Activated T-helper 1 cell treated with anti-CD3 and anti-CD28 coated beads, Interleukin-2, amount 50 U/mL, for 16 hours (primary cell): ENCODE measurements at places on chromosomes 13 and 19.

GRCh38 chr13:39422845-39423565 lies 180.0 kb downstream of the LHFPL6 start:
- DNase-seq: no peak

GRCh38 chr13:80086304-80086721 lies 254.6 kb downstream of the SPRY2 start:
- DNase-seq: no peak

GRCh38 chr13:102291587-102292218 lies 110.1 kb downstream of the FGF14 start:
- no peak for DNase-seq

DNA sequence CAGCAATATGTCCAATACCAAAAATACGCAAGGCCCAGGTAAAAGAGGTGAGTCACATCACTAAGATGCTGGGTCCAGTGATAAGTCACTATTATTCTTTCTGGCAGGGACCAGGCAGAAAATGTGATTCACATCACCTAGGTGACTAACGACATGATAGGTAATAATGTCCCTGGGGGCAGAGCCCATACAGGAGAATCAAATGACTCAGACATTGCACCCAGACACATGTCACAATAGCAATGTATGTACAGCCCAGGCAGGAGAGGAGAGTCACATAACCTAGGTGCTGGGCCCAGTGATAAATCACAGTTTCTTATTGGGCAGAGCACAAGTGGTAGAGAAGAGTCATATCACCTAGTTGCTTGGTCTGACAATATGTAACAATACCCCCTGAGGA lies 28.9 kb upstream of the ZNF729 start:
- DNase-seq: no peak

- DNase-seq: no peak
Measured at GRCh38 chr13:67228916-67229315, 1.2 kb downstream of the PCDH9 start.

DNA sequence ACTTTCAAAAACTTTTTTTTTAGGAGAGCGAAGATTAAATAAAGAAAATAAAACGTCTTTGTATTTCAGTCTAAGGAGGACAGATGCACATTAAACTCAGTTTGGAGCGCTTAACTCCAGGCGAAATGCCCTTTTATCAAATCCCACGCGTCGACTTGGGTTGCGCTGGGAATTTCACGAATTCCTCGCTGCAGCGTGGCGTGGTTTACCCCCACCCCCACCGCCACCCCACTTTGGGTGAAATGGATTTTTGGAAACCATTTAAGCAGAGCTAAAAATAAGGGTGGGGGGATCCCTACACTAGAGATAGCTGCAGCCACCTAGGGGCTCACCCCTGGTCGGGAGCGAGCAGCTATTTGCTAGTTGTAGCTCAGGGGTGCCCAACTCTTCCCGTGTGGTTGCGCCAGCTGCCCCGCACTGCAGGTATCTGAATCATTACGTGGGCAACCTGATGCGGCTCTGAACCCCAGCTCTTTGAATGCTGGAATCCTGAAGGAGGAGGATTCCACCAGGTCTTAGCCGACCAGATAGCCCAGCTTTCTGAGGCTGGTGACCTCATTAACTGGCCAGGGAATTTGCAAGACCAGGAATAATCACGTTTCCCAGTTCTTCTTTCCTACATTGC lies 6.5 kb upstream of the TSHZ3 start:
- no peak for DNase-seq

DNA sequence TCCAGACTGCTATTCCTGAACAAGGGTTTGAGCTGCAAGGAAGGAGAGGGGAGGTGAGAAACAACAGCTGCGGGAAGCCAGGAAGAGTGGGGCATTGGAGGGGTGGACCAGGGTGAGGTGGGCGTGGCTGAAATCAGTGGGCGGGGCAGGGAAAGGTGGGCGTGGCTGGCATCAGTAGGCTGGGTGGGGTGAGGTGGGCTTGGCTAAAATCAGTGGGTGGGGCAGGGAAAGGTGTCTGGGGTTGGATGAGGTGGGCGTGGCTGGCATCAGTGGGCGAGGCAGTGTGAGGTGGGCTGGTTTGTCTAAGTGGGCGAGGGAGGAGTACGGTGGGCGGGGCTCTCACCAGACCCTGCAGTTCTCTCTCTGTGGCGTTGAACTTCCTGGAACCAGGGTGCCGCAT lies 87.6 kb downstream of the MUC16 start:
- DNase-seq: no peak

DNA sequence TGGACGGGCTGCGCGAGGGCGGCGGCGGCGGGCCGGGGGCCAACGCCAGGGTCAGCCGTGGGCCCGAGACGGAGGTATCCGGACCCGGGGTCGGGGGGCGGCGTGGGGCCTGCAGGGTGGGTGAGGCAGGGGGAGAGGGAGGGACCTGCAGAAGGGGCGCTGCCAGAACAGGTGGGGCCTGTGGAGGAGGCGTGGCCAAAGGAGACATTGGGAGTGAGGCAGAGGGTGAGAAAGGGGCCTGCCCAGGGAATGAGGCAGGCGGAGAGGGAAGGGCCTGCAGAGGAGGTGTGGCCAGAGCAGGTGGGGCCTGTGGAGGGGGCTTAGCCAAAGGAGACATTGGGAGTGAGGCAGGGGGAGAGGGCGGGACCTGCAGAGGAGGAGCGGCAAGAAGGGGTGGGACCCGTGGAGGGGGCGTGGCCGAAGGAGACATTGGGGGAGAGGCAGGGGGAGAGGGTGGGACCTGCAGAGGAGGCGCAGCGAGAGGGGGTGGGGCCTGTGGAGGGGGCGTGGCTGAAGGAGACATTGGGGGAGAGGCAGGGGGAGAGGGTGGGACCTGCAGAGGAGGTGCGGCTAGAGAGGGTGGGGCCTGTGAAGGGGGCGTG lies 4.2 kb downstream of the PRR36 start:
- DNase-seq: no peak

DNA sequence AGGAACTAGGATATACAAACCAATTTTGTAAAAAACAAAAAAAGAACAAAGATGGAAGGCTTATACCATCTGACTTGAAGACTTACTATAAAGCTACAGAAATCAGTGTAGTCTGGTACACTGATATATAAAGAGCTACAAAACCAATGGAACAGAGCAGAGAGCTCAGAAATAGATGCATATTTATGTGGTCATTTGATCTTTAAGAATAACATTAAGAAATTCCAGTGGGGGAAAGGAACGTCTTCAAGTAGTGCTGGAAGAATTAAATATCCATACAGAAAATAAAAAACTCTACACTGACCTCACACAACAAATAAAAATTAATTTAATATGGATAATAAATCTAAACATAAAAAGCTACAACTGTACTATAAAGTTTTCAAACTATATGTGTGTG lies 317.0 kb downstream of the ENOX1 start:
- no peak for DNase-seq

DNA sequence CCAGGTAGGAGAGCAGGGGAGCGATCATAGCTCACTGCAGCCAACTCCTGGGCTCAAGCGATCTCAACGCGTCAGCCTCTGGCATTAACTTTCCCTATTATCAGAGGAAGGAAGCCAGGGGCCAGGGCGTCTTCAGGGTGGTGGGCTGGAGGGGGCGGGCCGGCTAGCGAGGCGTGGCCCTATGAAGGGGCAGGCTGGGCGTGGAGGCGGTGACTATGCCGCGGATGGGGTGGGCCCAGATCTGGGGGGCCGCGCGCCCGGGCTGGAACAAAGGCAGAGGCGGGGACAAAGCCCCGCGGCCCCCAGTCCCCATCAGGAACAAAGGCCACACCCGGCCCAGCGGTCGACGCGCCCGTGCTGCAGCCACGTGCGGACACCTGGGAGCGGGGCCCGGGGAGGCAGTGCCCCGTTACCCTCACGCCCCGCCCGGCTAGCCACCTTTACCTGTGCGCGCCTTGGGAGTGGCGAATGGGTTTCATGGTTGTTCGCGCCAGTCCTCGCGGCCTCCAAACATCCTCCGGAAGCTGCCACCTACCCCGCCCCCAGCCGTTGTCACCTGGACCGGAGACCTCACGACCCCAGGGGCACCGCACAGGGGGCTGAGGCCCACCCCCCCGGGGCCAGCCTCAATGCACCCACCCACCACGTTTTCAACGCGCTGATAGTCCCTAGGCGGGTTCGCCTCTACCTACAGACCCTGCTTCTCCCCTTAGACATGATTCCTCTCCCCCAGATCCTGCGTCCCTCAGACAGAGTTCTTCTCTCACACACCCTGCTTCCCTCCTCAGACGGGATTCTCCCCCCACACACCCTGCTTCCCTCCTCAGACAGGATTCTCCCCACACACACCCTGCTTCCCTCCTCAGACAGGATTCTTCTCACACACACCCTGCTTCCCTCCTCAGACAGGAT lies 5.4 kb upstream of the TRIM28 start:
- no peak for DNase-seq

- no peak for DNase-seq
Measured at GRCh38 chr13:108549934-108550333, 79.5 kb upstream of the MYO16 start.

DNA sequence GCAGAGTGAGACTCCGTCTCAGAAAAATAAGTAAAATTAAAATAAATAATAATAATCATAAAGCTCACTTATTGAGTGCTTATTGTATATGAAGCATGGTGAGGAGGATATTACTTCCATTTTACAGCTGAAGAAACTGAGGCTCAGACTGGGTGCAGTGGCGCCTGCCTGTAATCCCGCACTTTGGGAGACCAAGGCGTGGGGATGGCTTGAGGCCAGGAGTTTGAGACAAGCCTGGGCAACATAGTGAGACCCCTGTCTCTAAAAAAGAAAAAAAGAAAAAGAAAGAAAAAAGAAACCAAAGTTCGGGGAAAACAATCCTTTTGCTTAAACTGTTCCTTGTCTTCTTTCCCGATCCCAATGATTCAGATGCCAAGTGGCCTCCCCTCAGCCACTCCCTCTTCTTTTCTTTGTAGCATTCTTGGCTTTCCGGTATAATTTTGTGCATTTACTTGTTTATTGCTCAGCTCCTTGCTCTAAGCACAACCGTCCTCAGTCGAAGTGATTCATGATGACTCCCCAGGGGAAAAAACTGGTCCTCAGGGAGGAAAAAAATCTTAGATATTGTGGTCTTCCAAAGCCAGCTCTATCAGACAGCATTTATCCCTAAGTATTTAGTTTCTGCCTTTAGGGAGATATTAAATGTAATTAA lies 965 bp upstream of the EIF3G start:
- DNase-seq: no peak

- no peak for DNase-seq
Measured at GRCh38 chr13:86051134-86052103, 252.2 kb upstream of the SLITRK6 start.

DNA sequence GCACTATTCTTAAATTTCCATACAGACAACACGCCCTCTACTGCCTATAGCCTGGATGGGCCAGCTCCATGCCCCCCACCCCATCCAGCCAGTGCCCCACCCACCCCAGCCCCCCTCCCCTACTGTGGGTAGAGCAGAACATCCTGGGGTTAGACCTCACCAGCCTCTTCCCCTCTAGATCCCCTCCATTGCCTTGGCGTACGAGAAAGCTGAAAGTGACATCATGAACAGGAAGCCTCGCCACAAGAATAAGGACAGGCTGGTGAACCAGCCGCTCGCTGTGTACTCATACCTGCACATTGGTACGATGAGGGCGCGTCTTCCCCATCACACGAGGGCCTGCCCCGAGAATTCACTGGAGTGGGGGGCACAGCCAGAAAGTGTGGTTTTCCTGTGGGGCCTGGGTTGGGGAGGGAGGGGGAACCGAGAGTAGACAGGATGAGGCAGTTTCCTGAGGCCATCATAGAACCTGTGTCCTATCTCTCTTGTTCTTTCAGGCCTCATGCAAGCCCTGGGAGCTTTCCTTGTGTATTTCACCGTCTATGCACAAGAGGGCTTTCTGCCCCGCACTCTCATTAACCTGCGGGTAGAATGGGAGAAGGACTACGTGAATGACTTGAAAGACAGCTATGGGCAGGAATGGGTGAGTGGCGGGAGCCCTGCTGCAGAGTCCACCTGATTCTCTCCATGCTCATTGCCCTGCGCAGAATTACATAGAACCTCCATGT lies 29.1 kb downstream of the ATP12A start:
- peak; percentile 8 for DNase-seq

DNA sequence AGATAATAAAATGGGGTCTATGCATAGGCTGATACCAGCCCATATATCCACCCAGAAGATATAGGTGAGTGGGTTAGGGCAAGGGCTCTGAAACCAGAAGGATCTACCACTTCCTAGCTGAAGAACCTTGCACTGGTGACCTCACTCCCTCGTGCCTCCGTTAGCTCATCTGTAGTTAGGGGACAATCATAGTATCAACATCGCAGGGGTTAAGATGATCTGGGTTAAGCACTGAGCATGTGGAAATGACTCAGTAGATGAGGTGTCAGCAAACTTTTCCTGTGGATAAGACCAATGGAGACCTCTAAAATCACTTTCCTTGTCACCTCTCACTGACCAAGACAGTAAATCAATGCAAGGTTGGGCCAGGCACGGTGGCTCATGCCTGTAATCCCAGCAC lies 30.5 kb downstream of the TNFSF14 start:
- no peak for DNase-seq

GRCh38 chr19:55322204-55322885 lies 2.8 kb downstream of the TMEM150B start:
- DNase-seq: no peak

DNA sequence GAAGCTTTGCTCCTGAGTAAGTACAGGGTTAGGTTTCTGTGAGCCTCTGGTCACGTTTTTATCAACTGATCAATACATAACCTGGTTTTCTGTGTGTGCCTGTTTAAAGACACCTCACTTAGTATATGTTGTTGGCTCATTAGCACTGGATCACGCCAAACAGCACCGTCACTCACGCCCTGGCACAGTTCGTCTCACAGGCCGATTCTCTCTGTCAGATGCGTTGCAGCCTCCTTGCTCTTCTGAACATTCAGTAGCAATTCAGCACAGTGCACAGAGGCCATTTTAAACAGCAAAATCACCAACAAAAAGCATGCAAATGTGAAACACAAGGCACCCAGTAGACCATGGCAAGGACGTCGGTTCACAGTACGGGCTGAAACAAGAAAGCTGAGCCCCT lies 288.5 kb downstream of the IRS2 start:
- no peak for DNase-seq
